ENCODE measurements at places on chromosomes 4 and X.
A peak's percentile ranks its signal among the peaks of the same experiment; 100 is the strongest.

GRCh38 chrX:110561034-110561433 lies 202.4 kb downstream of the RTL9 start:
- DNase-seq: no peak

DNA sequence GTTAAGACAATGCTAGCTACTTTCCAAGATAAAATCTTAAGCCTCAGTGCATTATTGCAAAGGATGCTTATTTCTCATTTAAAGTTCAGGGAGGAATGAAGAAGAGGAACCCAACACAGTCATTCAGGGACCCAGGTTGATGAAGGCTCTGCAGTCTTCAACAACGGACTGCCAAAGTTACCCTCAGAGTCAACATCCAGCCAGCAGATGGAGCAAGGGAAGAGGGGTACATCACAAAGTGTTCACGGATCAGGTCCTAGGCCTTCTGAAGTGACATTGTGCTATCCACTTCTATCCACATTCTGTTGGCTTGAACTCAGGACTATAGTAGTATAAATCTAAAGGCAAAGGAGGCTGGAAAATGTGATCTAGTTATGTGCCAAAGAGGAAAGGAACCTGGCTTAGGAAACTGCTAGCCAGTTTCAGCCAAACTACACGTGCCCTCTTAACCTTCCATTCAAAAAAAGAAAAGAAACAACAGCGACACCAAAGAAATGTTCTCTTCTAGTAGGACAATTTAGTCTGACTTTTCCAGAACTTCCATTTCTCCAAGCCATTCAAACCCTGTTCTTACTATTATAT lies 28.8 kb downstream of the NKX6-1 start:
- no peak for DNase-seq

GRCh38 chr4:168538632-168539031 lies 41.8 kb downstream of the PALLD start:
- DNase-seq: no peak

- no peak for DNase-seq
Measured at GRCh38 chr4:104519588-104519987, 24.9 kb upstream of the CXXC4 start.

DNA sequence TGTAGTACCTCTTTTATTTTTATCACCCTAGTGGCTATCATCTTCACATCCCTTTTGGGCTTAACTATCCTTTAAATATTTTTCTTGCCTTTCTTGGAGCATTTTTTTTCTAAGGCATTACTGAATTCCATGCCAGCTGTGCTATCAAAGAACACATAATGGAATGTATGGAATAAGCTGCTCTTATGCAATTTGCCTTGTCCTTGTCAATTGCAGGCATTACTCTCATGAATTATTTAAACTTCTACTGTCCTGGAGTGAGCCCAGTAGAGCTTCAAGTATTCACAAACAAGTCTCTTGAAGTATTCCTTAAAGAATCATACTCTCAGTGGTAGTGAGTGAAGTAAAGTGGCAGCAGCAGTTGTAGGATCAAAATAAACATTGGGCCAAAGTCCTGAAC lies 144.6 kb upstream of the IGFBP7 start:
- DNase-seq: no peak

DNA sequence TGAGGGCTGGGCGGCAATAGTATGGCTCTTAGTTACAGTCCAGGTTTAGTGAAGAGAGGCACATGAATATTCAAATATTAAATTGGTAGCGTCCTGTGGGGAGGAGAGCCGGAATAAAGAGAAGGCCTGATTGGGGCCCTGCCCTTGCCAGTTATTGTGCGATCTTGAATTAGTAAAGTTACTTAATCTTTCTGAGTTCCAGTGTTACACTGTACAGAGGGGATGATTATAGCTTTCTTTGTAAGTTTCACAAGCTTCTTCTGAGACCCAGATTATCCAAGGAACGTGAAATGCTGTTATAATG lies 1.2 kb downstream of the METAP1 start:
- DNase-seq: no peak

- DNase-seq: peak; percentile 4
Measured at GRCh38 chr4:120517966-120518365, 404.6 kb downstream of the PRDM5 start.

GRCh38 chr4:169122422-169122821 lies 112.4 kb upstream of the CBR4 start:
- DNase-seq: no peak

- DNase-seq: peak; percentile 85
Measured at GRCh38 chr4:6779667-6780565, 2.6 kb upstream of the KIAA0232 start.

- no peak for DNase-seq
Measured at GRCh38 chr4:171636606-171637005, 176.6 kb upstream of the GALNTL6 start.

DNA sequence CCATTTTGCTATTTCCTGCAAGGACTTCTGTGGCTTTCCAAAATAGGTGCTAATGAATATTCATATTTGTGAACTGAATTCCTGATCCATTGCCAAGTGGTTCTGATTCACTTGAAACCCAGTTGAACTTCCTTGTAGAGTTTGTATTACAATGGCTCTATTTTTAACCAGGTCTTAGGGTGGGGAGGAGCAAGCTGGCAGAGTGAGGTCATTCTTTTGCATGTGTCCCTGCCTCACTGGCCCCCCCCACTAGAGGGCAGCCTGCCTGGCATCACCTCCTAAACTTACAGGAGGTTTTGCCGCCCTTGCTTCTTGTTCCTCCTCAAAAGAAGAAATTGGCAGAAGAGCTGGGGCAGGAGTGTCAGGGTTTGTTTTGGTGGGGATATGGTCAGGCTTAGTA lies 10.5 kb downstream of the PTTG2 start:
- DNase-seq: peak; percentile 31

- DNase-seq: no peak
Measured at GRCh38 chr4:157838366-157838765, 334.5 kb downstream of the GASK1B start.

DNA sequence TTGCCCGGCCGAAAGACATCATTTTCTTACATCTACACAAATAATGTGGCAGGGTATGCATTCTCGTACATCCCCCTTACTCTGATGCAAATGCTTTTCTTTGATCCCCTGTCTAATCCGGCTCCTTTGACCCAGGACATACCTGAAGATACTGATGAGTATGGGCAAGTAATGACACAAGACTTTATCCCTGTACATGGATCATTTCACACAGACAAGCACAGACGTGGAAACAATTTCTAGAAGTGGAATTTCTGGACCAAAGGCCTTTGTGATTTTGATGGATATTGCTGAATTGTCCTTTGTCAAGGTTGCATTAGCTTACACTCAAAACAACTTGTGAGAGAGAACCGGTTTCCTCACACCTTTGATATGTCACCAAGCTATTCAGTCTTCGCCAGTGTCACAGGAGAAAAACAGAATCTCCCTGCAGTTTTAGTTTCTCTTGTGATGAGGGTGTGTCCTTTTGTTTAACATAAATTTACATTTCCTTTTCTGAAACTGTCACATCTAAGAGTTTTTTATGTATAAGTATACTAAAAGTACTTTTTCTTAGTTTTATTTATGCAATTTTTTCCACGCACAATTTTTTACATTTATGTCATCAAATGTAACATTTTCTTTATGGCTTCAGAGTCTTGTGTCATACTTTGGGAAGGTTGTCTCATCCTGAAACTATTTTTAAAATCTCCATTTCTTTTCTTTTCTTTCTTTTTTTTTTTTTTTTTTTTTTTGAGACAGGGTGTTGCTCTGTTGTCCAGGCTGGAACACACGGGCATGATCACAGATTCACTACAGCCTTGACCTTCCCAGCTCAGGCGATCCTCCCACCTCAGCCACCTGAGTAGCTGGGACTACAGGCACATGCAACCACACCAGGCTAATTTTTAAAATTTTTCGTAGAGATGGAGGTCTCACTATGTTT lies 25.2 kb downstream of the RWDD4 start:
- DNase-seq: no peak

GRCh38 chr4:4766564-4766963 lies 92.9 kb upstream of the MSX1 start:
- DNase-seq: no peak

DNA sequence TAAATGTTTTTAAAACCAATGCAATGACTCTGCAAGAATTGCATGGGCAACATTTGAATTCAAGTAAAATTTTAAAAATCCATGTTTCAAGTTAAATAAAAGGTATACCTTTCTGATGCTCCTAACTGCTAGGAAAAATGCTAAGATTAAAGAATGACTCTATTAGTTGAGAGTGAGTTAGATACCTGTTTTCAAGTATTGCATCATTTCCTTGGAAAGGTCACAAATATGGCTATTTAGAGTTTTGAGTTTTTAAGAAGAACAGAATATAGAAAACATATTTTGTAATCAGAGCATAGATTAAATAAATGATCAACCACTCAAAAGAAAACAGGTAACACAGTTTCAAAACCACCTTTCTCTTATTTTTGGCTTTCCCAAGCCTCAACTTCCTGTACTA lies 18.3 kb upstream of the NPY2R start:
- DNase-seq: no peak

DNA sequence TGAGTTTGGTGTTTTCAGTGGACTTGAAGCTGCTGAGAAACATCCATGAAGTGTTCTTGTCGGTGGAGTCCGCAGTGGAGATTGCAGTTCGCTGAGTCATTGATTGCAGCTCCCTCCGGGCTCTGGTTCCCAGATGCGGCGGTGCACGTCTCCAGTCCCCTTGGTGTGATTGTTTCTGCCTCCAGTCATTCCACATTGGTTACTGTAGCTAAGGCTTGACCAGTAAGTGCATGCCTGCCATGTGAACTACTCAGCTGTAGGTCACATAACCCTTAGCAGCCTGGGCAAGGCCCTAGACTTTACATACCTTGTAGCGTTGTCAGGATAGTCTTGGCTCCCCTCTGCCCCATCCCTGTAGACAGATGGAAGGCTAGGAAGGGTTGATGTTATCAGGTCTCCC lies 53.8 kb upstream of the CLCN4 start:
- DNase-seq: no peak

- DNase-seq: no peak
Measured at GRCh38 chrX:21645431-21645830, 12.7 kb downstream of the KLHL34 start.

GRCh38 chr4:70603856-70604255 lies 11.8 kb downstream of the AMBN start:
- no peak for DNase-seq

- no peak for DNase-seq
Measured at GRCh38 chrX:64456828-64457227, 61.6 kb upstream of the MTMR8 start.

GRCh38 chr4:83110223-83110945 lies 4.1 kb downstream of the PLAC8 start:
- peak; percentile 95 for DNase-seq

- no peak for DNase-seq
Measured at GRCh38 chr4:110710070-110710469, 87.2 kb upstream of the PITX2 start.

- no peak for DNase-seq
Measured at GRCh38 chr4:957231-957580, 16.2 kb downstream of the DGKQ start.

GRCh38 chr4:152992466-152992865 lies 56.3 kb downstream of the FHDC1 start:
- DNase-seq: no peak

DNA sequence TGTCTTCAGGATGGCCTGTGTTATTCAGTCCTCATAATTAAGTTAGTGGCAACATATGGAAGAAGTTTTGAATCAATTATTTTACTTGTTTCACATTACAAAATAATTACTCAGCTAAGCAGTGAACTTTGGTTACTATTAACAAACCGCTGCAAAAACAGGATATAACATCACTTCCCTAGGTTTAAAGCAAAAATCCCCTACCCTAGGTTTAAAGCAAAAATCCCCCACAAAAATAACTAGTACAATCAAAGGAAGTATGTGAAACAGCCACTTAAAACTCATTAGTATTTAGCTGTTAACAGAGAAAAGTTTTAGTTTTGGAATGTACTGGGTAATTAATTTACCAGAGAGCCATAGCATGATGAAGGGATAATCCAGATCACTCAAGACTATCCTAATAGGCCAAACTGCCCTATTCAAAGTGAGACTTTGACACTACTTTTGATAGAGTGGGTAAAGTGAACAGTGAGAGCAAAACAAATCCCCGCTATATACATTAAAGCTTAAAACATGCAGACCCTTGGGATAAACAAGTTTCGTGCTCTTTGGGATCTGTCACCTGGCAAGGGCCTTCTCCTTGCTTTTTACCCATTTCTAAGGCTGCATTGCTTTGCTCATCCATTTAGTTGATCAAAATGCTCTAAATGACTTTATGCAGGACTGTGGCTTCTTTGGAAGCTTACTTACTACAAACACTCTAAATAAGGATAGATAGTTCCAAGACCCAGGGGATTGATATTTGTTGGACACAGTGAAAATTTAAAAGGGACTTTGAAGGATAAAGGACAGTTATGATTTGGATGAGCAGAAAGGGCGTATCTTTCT lies 36.4 kb upstream of the GPR174 start:
- DNase-seq: no peak

GRCh38 chr4:118034053-118034785 lies at the start of gene NDST3:
NDST3 (plus strand) TSS chr4:118034486; CDS start chr4:118053911, 19,425 bp downstream.
- DNase-seq: peak; percentile 85

- no peak for DNase-seq
Measured at GRCh38 chr4:151661873-151662272, 98.9 kb downstream of the GATB start.

GRCh38 chr4:99405433-99406115 lies 29.6 kb downstream of the ADH7 start:
- DNase-seq: peak; percentile 39

- DNase-seq: no peak
Measured at GRCh38 chrX:66622209-66622608, 16.7 kb downstream of the EDA2R start.

DNA sequence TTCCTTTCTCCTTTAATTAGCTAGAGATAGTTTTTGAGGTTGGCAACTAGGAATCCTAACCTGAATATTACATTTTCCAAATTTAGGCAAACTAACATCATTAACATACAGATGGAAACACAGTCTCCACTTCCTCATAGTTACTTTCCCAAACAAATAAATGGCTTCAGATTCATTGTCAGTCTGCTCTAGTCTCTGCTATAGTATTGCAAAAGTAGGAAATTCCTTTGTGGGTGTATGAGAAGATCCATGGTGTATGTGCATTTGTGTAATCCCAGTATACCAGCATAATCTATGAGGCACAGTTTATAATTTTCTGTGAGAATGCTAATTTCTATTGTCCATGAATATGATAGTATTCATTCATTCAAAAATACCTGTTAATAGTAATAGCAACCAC lies 3.0 kb upstream of the NDP start:
- DNase-seq: no peak

GRCh38 chr4:89506866-89507491 lies 199.4 kb upstream of the GPRIN3 start:
- DNase-seq: no peak

DNA sequence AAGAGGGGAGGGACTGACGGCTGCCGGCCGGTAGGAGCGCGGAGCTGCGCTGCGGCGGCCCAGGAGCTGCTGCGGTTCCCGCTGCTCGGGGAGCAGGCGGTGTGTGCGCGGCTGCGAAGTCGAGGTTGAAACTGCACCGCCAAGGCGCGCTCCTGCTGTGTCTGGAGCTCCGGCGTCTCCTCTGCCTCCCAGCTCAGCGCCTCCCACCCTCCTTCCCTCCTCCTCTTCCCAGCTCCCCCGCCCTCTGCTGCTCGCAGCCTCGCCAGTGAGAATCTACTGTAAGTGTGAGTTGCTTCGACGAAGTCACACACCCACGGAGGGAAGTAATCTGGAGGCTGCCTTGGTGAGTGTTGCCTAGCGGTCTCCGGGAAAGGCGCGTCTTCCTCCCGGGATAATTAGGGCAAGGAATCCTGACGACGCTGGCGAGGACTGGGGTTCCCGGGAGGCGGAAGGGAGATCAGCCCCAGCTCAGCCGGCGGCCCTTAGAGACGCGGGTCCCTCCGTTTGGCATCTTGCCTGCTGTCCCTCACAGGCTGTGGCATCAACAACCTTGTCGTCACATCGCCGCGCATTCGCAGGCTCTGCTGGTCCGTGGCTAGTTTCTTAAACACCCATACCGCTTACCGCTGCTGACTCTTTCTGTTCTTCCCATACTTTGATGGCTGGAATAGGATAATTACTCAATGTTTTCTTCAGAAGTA lies at the start of gene EPHA5:
TSS of gene EPHA5 (minus strand) at position 159 of the 701 bp plus-strand sequence. CDS start 747 bp downstream, outside the sequence.
- peak; percentile 97 for DNase-seq
